ENCODE measurements at places on chromosomes 5 and 9. TPM values are rescaled to one million over a fixed set of nuclear protein-coding genes. Genes with fewer than 3 reads are reported as not detected.

CCDC171 gene
- polyA plus RNA-seq: 9.4 TPM

- DNase-seq: no peak
Observed at GRCh38 chr9:88378317-88378716, 9.9 kb upstream of the SPIN1 start.

- no peak for DNase-seq
Observed at GRCh38 chr9:7968687-7969086, 169.1 kb upstream of the DMAC1 start.

- DNase-seq: no peak
Observed at GRCh38 chr9:72399391-72399790, 34.4 kb upstream of the ZFAND5 start.
